ENCODE measurements at places on chromosomes 16 and 17.

DNA sequence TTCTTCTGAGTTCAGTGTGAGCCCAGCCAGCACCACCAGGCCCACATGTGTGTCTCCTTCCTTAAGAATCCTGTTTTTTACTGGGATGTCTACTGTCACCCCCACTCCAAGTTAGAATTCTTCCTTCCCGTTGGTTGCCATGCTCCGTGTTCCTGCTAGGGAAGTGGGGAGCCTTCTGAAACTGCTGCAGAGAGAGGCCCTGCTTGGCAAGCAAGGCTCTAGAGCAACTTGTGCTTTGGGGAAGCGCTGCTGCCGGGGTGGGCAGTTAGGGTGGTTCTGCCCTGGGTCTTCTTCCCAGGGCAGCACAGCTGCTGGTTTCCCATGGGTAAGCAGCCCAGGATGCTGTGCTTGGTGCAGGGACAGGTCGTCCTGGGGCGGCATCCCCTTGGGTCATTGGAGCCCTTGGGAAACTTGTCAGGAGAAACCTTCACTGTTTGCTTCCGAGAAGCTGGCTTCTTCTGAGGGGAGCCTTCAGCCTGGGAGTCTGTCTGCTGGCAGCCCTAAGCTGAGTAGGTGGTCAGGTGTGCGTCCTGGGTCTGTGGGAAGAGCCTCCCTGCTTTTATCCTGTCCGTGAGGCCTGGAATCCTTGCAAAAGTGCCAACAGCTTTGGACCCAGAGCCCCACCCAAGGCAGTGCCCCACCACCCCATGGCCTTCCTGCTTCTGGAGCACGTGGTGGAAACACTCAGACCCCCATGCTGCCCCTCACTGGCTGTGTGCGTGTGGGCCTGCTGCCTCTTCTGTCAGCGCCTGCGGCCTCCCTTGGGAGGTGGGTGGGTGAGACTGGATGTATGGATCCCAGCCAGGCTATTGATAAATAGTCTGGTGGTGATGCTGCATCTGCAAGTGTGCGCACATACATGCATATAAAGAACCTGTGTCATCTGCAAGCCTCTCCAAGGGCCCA is 71.8 kb downstream of the PLD6 start:
- DNase-seq, result no peak

GRCh38 chr16:23952128-23952970 is 116.6 kb downstream of the PRKCB start:
- no peak for DNase-seq

GRCh38 chr16:68297908-68298307 is 12.8 kb downstream of the SLC7A6OS start:
- no peak for DNase-seq

- DNase-seq, result no peak
Measured at GRCh38 chr17:978103-979093, 1.2 kb downstream of the NXN start.

- DNase-seq, result peak; percentile 45
Measured at GRCh38 chr16:1036166-1036565, 36.4 kb upstream of the SSTR5 start.

GRCh38 chr17:1454541-1454940 is 1.5 kb downstream of the CRK start:
- DNase-seq, result no peak

DNA sequence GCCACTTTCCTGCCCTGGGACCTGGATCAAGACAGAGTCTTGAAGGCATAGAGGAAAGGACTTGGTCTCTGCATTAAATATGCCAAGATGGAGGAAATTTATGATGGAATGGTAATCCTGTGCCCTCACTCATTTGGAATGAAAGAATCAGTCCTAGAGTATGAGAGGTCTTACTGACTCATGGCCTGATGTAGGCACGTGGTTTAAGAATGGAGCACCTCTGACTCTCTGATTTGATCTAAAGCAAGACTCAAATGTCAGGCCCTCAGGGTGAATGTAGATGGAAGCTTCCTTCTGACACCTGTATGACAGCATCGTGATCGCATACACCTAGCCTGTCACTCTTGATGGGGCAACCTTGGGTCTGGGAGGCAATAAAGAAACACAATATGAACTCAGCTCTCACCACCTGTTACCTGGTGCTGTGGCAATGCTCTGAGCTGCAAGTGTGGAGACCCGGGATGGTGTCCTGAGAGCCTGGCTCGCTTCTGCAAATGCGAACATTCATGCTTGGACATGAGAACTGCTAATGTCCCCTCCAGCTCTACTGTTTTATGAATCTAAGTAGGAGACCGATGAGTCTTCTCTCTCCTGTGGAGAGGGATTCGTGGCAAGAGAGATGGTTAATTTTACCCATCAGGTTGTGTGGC is 229.9 kb downstream of the ABCC12 start:
- DNase-seq, result peak; percentile 17

DNA sequence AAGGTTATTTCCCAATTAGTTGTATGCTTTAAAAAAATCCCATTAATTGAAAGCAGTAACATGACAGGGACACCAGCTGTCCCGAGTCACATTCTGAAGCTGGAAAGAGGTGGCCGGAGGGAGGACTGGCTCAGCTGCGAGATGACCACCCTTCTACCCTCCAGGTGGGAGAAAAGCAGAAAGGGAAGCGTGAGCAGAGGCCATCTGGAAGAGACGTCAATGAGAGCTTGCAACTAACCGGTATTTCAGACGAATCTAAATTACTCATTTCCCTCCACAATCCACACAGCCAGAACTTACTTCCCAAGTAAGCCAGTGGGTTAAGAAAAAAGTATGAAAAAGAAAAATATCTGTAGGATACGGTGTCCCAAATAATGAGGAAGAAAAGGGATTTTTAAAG is 28.5 kb upstream of the SLC38A8 start:
- DNase-seq, result no peak

- no peak for DNase-seq
Measured at GRCh38 chr16:68382296-68382718, 66.0 kb downstream of the SMPD3 start.

DNA sequence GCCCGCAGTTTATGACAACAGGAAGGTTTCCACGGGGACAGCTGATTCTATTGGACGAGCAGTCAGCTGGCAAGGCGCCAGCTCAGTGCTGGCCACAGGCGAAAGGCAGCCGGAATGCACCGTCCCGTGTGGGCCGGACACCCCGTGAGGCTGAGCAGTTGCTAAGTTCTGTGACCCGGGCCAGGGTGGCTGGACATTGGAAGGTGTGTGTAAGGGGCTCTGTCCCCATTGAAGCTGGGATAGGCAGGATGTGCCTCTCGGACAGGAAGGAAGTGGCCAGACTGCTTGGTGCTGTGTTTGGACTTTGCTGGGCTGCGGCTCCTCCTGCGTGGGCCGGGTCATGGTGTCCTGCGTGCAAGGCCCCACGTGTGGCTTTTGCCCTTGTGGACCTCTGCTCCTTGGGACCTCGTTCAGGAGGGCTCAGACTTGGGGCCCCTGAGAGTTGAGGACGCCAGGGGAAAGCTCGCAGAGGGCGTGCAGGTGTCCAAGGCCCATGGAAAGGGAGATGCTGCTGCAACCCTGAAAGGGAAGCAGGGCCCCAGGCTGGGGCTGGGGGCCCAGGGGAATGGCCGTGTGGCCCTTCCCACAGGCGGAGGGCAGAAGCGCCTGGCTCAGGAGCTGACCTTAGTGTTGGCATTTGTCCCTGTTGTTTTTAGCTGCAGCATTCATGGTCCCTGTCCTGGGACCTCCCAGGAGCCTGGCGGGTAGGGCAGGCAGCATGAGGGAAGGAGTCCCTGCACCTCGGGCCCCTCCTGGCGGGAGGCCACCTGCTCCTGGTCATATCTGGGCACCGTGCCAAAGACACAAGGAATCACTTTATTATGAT is 10.0 kb downstream of the BAIAP2 start:
- no peak for DNase-seq

DNA sequence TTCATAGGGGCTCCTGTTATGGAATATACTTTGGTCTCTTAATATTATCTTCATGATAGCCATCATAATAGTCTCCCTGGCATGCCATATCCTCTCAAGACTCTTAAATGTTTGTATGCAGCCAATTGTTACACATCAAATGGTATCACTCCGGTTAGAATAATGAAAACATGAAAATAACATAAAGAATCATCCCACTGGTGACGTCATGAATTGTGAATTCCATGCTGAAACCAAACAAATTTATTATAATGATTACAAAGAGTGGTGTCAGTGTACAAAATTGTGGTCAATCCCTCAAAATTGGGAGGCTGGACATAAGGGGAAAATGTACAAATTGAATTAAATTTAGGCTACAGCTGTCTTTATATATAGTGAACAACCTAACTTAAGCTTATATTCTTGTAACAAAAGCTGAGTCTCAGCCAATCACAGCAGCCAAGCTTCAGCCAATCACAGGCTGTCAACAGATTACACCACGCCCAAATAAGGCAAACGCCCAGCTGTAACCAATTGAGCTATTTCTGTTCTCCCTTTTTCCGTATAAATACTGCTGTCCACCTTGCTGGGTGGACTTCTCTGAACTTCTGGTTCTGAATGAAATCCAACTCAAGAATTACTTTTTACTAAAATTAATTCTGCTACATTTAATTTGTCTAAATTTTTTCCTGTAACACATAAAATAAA is 156.1 kb downstream of the CHD9NB start:
- DNase-seq, result no peak

DNA sequence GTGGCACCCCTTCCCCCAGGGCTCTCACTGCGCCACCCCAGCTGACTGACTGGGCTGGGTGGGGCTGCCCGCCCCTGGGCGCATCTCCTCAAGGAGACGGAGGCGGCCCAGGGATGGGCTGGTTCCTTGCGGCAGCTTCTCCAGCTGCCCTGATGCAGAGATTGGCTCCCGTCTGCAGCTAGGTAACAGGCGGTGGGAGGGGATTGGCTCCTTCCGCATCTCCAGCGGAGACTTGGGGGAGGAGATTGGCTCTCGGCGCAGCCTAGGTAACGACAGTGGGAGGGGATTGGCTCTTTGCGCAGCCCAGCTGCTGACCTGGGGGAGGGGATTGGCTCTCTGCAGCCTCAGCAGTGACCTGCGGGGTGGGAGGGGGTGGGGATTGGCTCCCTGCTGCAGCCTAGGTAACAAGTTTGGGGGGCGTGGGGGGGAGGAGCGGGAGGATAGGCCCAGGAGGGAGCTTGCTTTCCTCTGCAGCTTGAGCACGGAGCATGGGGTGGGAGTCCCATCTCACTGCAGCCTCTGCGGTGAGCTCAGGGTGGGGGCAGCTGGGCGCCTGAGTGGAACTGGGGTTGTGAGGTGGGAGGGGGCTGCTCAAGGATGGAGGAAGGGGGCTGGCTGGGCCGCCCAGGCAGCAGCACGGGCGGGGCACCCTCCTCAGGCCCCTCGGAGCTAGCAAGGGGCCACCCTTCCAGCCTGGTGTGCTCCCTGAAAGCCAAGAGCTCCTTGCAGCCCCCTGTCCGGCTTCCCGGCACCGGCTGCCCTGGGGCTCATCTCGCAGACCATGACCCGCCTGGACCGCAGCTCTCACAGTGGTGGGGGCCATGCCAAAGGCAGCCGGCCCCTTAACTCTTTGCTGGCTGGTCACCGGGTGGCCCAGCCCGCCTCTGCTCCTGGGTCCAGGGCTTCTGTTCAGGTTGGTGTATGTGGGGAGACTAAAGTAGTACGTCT is 6.4 kb downstream of the NFE2L1 start:
- DNase-seq, result no peak

- no peak for DNase-seq
Measured at GRCh38 chr16:17330044-17330443, 140.7 kb downstream of the XYLT1 start.

GRCh38 chr16:8885674-8886592 is 3.8 kb downstream of the LITAFD start:
- DNase-seq, result peak; percentile 66

DNA sequence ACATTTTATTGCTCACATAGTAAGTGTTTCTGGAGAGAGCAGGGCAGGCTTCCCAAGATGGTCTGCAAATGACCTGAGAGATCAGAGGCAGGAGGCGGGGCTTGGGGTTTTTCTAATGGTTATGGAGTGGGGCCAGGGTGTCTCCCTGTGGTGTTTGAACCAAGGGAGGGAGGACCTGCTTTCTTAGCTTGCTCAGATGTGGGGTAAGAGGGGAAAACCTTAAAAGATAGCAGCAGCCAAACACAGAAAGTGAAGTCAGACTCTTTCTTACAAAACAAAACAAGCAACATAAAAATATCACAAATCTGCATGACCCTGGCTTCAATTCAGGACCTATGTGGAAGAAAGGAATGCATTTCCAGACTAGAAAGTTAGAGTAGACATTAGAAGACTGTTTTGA is 22.9 kb upstream of the DNAJA2 start:
- no peak for DNase-seq

GRCh38 chr16:65126845-65127624 is 5.2 kb upstream of the CDH11 start:
- no peak for DNase-seq

DNA sequence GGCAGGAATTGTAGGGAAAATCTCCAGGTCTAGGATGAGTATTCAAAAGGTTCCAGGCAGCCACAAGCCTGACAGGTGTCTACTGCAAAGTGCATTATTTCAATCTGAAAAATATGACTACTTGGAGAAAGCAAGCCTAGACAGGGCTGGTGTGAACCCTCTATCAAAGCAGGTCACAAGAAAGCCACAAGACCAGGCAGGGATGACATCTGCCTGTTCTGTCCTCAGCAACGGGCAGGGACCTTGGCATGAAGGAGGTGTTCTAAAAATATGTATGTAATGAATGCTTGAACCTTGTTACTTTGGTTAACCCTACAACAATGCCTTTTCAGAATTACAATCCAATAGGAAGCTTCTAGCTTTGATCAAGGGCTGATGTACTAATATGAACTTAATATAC is 1.2 kb upstream of the COX6A2 start:
- DNase-seq, result no peak

- no peak for DNase-seq
Measured at GRCh38 chr16:982145-983043, 824 bp downstream of the SOX8 start.

GRCh38 chr17:81471818-81472456 is 40.7 kb downstream of the ACTG1 start:
- DNase-seq, result peak; percentile 65

DNA sequence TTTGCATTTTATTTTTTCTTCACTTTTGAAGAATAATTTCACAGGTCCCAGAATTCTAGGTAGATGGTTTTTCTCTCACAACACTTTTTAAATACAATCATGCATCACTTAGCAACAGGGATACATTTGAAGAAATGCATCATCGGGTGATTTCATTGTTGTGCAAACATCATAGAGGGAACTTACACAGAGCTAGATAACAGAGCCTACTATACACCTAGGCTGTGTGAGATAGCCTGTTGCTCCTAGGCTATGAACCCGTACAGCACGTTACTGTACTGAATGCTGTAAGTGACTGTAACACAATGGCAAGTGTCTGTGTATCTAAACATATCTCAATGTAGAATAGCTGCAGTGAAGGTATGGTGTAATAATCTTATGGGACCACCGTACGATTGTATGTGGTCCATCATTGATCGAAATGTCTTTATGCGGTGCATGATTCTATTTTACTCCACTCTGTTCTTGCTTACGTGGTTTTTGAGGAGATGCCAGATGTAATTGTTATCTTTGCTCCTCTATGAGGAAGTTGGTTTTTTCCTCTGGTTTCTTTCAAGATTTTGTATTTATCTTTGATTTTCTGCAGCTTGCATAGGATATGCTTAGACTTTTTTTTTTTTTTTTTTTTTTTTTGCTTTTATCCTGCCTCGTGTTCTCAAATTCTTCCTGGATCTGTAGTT is 35.5 kb upstream of the TMEM92 start:
- no peak for DNase-seq

GRCh38 chr17:16818821-16819683 is 129.0 kb downstream of the CCDC144A start:
- DNase-seq, result peak; percentile 1
